ENCODE measurements at places on chromosomes 12 and 14. TPM values are rescaled to one million over a fixed set of nuclear protein-coding genes. Genes with fewer than 3 reads are reported as not detected.

DNA sequence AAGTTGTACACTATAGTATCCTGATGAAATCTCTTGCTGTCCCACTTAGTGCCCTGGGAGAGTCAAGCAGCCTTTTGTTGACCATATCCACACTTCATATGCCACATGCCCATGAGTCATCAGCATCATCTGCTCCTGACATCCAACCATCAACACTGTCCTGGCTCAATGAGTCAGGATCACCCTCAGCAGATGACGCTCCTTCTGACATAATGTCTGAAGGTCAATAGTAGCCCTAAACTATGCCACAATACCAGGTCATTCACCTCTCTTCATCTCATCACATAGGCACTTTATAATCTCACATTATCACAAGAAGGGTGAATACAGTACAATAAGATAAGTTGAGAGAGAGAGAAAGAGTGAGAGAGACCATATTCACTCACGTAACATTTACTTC, 369.0 kb upstream of the FAR2 start:
- H3K27me3 ChIP-seq: no peaks in the 10 kb centered on the region
- H3K27ac ChIP-seq: no peak overlapping the region
- no peaks in the 10 kb centered on the region for H3K4me1 ChIP-seq
- no peaks in the 10 kb centered on the region for H3K36me3 ChIP-seq

DNA sequence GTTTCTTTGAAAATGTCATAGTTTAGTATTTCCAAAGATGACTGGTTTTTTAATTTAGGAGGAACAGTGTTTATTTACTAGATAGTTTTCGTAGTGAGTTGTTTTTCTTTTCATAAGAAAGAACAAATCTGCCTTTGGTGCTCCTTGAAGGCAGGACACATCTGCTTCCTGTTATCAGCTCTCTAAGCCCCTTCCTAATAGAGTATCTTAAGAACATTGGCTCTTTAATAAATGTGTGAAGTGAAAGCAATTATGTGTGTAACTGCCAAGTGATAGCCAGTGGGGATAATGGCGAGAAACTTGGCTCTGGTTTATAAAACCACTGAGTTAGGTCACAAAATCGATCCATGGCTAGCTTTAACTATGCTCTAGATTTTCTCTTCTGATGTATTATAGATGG, 23.5 kb upstream of the PPFIBP1 start:
- H3K27ac ChIP-seq: no peak overlapping the region
- H3K4me1 ChIP-seq: no peaks in the 10 kb centered on the region
- no peaks in the 10 kb centered on the region for H3K36me3 ChIP-seq
- no peaks in the 10 kb centered on the region for H3K27me3 ChIP-seq
- H3K4me3 ChIP-seq: no peak overlapping the region

DNA sequence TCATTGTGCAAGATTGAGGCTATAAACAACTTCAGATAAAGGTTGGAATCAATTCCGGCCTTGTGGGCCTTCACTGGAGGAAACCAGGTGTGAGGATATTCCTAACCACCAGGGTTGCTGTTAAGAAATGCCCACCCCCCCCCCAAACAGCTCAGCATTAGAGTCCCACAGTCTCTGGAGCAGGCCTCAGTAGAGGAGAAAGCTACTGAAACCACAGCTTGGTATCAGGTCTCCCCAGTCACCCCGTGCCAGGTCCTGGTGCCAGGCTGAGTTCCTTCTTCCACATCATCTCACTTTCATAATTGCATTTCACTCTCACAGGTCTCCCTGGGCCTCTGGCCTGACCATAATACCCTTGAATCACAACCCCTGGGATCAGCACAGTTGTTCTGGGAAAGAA, 12.5 kb downstream of the GALNT6 start:
- H3K4me3 ChIP-seq: no peak overlapping the region
- H3K36me3 ChIP-seq: peaks cover 48% of the 10 kb centered on the region
- DNase-seq: no peak
- H3K4me1 ChIP-seq: peaks cover 30% of the 10 kb centered on the region
- H3K27ac ChIP-seq: no peak overlapping the region

DNA sequence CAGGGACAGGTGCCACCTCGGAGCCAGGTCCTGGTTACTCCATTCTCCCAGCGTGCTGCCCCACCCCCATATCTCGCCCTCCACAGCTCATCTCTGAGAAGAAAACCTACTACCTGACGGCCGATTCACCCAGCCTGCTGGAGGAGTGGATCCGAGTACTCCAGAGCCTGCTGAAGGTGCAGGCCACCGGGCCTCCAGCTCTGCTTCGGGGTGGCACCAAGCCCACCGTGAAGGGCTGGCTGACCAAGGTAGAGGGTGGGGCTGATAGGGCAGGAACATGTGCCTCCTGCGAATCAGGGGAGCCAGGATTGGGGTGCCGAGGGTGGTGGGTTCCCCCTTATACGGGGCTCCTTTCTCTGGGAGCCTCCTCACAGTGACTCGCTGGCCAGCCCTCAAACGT, 25.9 kb downstream of the PIGH start:
- no peaks in the 10 kb centered on the region for H3K4me1 ChIP-seq
- no peak overlapping the region for H3K4me3 ChIP-seq
- H3K36me3 ChIP-seq: no peaks in the 10 kb centered on the region

DNA sequence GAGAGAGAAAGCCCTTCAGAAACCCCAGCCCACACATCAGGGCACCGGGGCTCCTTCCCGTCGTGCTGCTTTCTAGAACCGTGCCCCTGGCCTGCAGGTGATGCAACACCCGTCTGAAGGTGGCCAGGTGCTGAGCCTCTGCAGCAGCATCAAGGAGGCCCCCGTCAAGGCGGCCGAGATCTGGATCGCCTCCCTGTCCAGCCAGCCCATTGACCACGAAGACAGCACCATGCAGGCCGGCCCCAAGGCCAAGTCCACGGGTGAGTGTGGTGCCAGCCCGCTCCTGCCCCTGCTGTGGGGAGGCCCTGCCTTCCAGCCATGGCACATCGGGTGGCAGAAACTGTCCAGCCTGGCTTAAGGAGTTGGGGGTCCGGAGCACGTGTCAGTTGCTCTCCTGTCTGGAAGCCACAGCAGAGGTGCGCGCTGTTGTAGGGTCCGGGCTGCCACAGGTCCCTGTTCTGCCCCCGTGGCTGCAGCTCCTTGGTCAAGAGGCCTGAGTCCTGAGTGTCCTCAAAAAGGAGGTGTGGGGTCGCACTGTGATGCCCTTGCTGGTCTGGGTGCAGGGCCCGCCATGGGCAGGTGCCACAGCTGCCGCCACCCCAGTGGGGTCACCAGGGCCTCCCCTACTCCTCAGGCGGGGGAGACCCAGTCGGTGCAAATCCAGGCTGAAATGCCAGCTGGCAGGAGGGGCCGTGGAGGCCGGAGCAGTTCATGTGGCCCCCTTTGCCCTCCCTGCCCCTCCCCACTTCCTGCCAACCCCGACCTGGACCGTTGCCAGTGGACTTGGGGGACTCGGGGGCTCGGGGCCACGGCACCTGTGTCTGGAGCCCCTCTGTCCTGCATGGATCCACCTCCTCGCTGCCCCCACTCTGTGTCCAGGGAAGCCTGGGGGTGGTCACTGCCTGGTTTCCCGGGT, 31.0 kb upstream of the TEX22 start:
- H3K4me3 ChIP-seq: no peak overlapping the region
- no peak overlapping the region for H3K27ac ChIP-seq
- DNase-seq: no peak

- no peak overlapping the region for H3K4me3 ChIP-seq
- DNase-seq: no peak
- no peak overlapping the region for H3K27ac ChIP-seq
- no peaks in the 10 kb centered on the region for H3K36me3 ChIP-seq
These were observed 271.8 kb downstream of the PCNX1 start for GRCh38 chr14:71179066-71179465.

- H3K4me1 ChIP-seq: peaks cover 27% of the 10 kb centered on the region
- H3K27ac ChIP-seq: no peak overlapping the region
- H3K4me3 ChIP-seq: peak overlapping the region; percentile 98
- H3K36me3 ChIP-seq: no peaks in the 10 kb centered on the region
These were observed 925 bp downstream of the DICER1 start for GRCh38 chr14:95156161-95157047.

DNA sequence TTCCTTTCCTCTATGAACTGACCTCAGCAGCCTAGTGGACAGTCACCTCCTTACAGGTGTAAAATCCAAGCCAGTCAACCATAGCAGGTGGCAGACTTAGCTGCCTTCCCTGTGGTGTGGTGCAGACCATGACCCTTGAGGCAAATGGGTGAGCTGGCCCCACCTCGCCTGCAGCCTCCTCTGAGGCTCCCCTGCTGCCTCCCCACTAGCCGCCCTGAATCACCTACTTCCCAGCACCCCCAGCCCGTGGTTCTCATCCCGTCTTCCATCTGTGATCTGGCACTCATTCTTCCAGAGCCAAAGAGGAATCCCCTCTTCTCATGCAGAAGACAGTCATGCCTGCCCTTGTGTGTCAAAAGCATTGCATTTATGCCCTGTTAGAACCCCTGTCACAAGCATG, 34.4 kb upstream of the TSPAN9 start:
- DNase-seq: no peak
- no peak overlapping the region for H3K4me3 ChIP-seq
- H3K36me3 ChIP-seq: no peaks in the 10 kb centered on the region

- DNase-seq: no peak
- H3K4me3 ChIP-seq: no peak overlapping the region
- H3K27me3 ChIP-seq: peaks cover 6% of the 10 kb centered on the region
These were observed 11.1 kb upstream of the EPS8 start for GRCh38 chr12:15800278-15800677.

GRCh38 chr14:49687942-49688700, at the start of gene POLE2:
POLE2 (minus strand) TSS chr14:49688214; CDS start chr14:49688203, 11 bp downstream.
- peak within 1 kb of the TSS; percentile 87 for H3K4me3 ChIP-seq
- DNase-seq: peak; percentile 84
- peaks cover 12% of the 10 kb centered on the region for H3K4me1 ChIP-seq
- H3K27me3 ChIP-seq: no peaks in the 10 kb centered on the region
- H3K27ac ChIP-seq: peak within 1 kb of the TSS; percentile 56

PPFIBP1 gene
- total RNA-seq: 15.0 TPM

FAIM2 gene
- not detected for total RNA-seq

ARF6 gene
- total RNA-seq: 135 TPM

GYS2 gene
- total RNA-seq: 0.10 TPM

SCNN1A gene
- total RNA-seq: 0.20 TPM
